Aorta (tissue), 5 donors: ENCODE measurements at places on chromosomes 4 and X.
A peak's percentile ranks its signal among the peaks of the same experiment; 100 is the strongest.

DNA sequence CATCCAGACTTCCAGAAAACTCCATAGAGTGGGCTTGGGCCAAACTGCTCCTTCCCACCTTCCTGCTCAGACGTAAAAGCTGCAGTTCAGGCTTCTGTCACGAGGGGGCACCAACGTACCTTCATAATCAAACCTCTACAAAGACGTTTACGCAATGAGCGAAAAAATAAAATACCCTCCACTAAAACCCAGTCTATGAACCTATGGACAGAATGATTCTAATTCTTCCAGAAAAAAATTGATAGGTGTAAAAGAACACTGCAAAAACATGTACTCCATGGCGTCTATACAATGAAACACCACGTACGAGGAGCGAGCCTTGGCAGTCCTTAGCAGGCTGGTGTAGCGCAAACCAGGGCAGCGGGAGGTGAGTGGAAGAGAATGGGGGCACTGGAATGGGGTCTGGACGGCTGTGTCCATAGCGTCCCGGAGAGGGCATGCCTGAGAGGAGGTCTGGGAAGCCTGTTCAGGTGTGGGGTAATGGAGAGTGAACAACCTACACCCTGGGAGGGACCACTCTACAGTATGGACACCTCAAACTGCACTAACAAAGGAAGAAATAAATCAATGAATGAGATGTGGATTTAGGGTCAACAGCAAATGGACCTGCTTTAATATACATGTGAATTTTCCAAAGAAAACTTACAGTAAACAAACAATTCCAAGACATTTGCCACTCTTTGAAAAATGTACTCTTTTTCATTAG, 14.4 kb upstream of the RAB40A start:
- DNase-seq, result peak; percentile 89

- no peak for DNase-seq
Measured at GRCh38 chr4:71270901-71271300, 67.9 kb upstream of the SLC4A4 start.

GRCh38 chr4:89829470-89830138, 7.4 kb downstream of the SNCA start:
- peak; percentile 55 for DNase-seq

DNA sequence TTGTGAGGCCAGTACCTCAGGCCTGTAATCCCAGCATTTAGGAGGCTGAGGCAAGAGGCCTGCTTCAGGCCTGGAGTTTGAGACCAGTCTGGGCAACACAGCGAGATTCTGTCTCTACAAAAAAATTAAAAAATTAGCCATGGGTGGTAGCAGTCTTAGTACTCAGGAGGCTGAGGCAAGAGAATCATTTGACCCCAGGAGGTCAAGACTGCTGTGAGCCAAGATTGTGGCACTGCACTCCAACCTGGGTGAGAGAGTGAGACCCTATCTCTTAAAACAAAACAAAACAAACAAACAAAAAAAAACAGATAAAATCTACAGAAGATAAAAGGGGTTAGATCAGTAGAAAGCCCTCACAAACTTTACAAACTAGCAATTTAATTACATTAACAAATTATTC, 80.7 kb downstream of the MAB21L2 start:
- DNase-seq, result no peak

DNA sequence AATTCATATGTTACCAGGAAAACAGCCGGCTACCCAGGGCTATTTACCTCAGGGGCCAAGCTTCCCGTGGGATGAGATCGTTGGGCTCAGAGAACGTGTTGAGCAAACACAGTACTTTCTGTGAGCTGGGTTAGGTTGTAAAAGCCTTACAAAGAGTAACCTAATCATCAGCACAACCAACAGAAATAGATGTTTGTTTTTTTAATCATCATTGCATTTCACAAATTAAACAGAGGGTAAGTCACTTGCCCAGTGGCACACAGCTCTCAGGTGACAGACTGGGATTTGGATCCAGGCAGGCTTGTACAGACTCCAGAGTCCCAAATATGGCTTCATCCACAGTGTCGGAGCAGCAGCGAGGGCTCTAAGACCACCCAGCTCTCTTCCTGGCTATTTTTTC, 20.1 kb downstream of the SPON2 start:
- no peak for DNase-seq
